ENCODE measurements at places on chromosomes 2 and 18. TPM values are rescaled to one million over a fixed set of nuclear protein-coding genes. Genes with fewer than 3 reads are reported as not detected.

DNA sequence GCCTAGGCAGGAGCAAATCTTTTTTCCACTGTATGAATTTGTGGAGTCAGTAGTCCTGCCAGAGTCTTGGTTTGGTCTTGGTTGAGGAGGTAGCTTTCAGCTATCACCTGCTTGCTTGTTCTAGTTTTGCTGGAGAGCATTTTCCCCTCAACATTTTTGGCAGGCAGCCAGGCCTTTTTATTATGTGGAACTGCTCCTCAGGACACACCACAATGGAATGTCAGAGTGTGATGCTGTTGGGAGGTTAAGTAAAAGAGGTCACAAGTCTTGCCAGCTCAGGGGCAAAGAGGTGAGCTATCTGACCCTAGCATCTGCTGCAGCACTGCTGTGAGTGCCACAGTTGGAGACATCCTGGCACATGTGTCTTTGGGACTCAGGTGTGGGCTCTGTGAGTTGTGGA is 258.0 kb downstream of the CNTNAP5 start:
- DNase-seq: no peak

DNA sequence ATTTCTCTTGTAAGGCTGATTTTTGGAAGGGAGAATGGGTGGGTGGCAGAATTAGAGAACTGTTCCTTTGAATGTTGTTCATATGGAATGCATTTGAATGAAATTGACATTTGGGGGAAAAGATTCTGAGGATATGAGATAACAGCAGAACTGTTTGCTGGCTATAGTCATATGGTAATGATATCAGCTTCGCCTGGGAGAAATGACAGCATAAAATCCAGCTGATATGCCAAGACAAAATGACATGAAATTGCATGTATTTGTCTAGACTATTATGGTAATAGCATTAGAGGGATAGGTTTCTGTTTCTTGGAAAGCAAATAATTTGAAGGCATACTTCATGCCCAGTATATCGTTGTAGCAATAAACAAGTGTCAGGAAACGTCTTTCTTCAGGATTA is 150.8 kb upstream of the SPATS2L start:
- DNase-seq: no peak

The SERPINB2 gene
- total RNA-seq: 20.5 TPM

The EGR4 gene
- total RNA-seq: not detected

GRCh38 chr2:141582213-141582612 is 548.6 kb downstream of the LRP1B start:
- no peak for DNase-seq

The CKAP2L gene
- total RNA-seq: 61.9 TPM

DNA sequence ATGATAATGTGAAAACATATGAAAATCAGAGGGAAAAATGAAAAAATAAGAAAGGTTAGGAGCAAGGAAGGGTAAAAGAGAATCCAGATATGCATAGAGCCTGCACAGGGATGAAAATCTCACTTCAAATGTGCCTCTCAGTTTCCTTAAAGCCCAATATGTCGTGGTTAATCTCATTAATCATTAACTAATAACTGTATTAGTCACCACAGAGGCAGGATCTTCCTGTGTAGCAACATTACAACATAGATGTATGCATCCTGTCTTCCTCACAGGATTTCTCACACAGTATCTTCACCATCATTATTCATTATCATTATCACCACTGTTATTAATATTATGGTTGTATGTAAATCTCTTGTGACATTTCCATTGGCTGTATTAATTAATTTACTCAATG is 361.2 kb upstream of the SOX11 start:
- DNase-seq: no peak

GRCh38 chr2:11938196-11938595 is 191.8 kb downstream of the LPIN1 start:
- no peak for DNase-seq

The FAM161A gene
- total RNA-seq: 2.2 TPM

GRCh38 chr2:203873461-203873860 is 5.9 kb downstream of the CTLA4 start:
- DNase-seq: no peak

The MYO5B gene
- total RNA-seq: under 0.01 TPM

- DNase-seq: no peak
These were observed 121.1 kb upstream of the ACAA2 start for GRCh38 chr18:49934457-49934856.

The STK16 gene
- total RNA-seq: 28.5 TPM

GRCh38 chr2:121202541-121203310 is 82.3 kb downstream of the TFCP2L1 start:
- DNase-seq: no peak

- no peak for DNase-seq
These were observed 259.9 kb upstream of the MYT1L start for GRCh38 chr2:2590841-2591541.

The BOLL gene
- total RNA-seq: not detected

DNA sequence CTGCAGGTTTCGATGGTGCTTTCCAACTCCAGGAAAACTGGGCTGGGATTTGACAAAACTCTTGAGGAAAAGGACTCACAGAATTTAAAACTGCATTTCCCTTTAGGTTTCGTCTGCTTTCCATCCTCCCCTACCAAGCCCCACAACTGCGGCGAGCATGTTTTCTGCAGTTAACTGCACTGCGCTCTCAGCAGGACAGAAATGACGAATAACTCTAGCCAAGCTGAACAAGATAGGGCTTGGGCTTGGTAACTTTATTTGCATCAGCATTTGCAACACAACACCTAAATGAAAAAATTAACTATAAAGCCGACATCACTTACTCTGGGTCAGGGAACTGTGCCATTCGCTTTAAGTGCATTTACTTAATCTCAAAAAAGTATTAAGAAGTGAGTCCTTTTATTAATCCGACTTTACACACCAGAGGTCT is 669 bp upstream of the PIKFYVE start:
- peak; percentile 46 for DNase-seq

GRCh38 chr2:36780231-36780839 is 83.8 kb downstream of the VIT start:
- peak; percentile 69 for DNase-seq

DNA sequence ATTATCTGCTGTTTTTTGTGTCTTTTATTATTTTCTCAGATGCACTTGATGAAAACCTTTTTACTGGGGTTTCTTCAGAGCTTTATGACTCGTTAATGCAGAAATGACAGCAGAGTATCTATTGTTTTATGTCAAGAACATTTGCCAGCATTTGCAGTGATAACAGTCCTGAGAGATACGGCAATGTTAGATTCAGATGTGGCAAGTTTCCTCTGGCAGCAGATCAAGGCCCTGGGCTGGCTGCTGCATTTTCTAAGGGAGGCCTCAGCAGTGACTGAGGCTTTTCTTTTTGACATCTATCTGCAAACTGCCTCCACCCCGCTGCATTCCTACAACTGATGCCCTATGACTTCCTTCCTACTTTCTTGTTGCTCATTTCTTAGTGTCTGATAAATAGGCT is 40.2 kb downstream of the EFEMP1 start:
- peak; percentile 42 for DNase-seq

GRCh38 chr2:88521445-88522073 is 69.1 kb upstream of the FOXI3 start:
- DNase-seq: peak; percentile 53

The SLC4A5 gene
- total RNA-seq: 0.10 TPM
